ENCODE measurements at places on chromosomes 4 and X.

GRCh38 chrX:65196758-65197360 is 220.6 kb upstream of the ZC4H2 start:
- peak; percentile 6 for DNase-seq

DNA sequence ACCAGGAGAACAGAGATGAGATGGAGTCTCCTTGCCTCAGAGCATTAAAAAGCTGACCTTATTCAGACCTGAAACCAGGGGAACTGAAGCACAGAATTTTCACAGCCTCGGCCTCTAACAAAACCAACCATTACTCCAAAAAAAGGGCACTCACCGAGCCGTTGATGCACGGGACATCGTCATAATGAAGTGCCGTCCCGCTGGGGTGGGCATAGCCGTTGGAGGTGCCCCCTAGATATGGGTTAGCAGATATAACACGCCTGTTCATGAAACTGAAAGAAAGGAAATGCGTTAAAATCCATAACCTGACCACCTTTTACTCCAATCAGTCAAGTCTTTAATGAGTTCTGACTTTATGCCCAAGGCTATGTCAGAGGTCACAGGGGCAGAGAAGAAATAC is 153.6 kb downstream of the AFAP1 start:
- no peak for DNase-seq

GRCh38 chrX:68896581-68896980 is 67.8 kb downstream of the EFNB1 start:
- DNase-seq = no peak

DNA sequence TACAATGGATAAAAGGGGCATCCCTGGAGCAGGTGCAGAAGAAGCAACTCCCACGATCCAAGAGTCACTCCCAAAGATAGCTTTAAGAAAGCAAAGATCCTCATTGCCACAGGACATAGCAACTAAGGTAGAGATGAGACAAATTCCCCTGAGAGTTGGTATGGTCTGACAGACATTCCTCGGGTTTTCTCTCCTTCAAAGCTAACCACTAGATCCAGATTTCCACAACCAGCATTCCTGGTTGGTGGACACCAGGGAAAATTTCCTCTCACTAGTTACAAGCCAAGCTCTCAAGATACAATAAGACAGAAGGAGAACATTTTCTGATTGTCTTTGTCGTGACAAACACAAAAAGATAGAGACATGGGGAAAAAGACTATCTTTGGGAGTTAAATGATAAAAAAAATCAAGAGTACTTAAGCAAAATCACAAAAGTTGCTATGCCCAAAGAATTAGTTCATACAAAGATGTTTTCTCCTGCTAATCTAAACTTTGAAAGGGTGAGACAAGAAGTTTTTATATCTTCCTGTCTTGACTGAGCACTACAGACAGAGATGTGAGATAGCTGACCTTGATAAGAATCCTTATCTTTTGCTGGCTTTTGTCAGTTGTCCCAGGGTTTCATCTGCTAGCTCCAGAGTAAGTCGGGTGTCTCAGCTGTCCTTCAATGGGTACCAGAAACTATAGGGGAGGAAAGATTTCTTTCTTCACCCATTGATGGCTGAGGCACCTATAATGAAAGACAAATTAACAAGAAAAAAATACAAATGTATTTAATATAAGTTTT is 200.5 kb downstream of the CENPC start:
- no peak for DNase-seq

DNA sequence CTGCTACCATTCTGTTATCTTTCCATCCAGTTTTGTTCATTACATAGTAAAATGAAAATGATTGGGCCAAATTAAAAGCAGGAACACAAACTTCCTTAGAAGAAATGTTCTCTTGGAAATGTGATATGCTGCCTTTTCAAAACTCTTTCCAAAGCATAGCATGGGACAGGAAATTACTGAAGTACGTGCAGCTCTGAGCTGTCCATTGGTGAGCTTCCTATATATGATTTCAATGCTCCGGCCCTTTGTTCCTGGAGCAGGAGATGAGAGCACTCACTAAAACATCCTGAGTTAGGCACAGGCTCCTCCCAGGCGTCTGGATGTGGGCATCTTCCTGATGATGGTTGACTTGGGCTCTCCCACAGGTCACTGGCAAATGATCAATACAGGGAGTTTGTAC is 33.0 kb upstream of the ANXA3 start:
- no peak for DNase-seq

- DNase-seq = no peak
Observed at GRCh38 chr4:2322227-2322626, 60.3 kb upstream of the MXD4 start.

DNA sequence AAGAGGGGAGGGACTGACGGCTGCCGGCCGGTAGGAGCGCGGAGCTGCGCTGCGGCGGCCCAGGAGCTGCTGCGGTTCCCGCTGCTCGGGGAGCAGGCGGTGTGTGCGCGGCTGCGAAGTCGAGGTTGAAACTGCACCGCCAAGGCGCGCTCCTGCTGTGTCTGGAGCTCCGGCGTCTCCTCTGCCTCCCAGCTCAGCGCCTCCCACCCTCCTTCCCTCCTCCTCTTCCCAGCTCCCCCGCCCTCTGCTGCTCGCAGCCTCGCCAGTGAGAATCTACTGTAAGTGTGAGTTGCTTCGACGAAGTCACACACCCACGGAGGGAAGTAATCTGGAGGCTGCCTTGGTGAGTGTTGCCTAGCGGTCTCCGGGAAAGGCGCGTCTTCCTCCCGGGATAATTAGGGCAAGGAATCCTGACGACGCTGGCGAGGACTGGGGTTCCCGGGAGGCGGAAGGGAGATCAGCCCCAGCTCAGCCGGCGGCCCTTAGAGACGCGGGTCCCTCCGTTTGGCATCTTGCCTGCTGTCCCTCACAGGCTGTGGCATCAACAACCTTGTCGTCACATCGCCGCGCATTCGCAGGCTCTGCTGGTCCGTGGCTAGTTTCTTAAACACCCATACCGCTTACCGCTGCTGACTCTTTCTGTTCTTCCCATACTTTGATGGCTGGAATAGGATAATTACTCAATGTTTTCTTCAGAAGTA is at the start of gene EPHA5:
Gene EPHA5 (minus strand): TSS at position 159 of the 701 bp plus-strand sequence. CDS start 747 bp downstream, outside the sequence.
- no peak for DNase-seq

GRCh38 chr4:24514808-24515207 is 69.5 kb downstream of the DHX15 start:
- DNase-seq = no peak

DNA sequence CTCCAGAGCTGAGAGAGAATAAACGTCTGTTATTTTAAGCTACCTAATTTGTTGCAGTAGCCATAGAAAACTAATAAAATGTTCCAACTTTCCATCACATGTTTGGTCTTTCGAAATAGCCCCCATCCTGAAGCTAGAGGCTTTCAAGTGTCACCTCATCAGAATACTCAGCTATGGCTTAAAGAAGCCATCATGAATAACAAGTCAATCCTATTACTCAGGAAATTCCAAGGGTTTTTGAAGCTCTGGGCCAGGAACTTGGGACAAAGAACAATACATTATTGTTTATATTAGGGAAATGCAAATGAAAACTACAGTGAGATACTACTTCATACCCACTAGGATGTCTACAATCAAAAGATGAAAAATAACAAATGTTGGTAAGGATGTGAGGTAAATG is 42.2 kb downstream of the TBCK start:
- no peak for DNase-seq

GRCh38 chr4:182795446-182796238 is 121.5 kb downstream of the DCTD start:
- no peak for DNase-seq

GRCh38 chrX:138020941-138021340 is 455.0 kb downstream of the ZIC3 start:
- no peak for DNase-seq
